ENCODE measurements at places on chromosomes 12 and 14.
A peak's percentile ranks its signal among the peaks of the same experiment; 100 is the strongest.

DNA sequence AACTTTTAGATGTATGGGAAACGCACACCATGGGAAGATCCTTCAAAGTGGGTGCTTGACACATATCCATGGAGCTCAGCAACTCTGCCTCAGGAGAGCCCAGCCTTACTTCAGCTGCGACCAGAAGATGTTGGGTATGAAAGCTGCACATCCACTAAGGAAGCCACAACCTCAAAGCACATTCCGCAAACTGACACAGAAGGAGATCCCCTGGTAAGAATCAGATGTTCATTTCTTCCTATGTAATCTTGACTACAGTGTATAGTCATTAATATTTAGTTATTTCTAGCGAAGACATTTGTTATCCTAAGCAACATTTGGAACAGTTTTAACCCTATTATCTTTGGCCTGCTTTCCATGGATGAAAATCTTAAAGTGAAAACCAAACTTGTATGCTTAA is 374.2 kb downstream of the NAV3 start:
- DNase-seq, result no peak

DNA sequence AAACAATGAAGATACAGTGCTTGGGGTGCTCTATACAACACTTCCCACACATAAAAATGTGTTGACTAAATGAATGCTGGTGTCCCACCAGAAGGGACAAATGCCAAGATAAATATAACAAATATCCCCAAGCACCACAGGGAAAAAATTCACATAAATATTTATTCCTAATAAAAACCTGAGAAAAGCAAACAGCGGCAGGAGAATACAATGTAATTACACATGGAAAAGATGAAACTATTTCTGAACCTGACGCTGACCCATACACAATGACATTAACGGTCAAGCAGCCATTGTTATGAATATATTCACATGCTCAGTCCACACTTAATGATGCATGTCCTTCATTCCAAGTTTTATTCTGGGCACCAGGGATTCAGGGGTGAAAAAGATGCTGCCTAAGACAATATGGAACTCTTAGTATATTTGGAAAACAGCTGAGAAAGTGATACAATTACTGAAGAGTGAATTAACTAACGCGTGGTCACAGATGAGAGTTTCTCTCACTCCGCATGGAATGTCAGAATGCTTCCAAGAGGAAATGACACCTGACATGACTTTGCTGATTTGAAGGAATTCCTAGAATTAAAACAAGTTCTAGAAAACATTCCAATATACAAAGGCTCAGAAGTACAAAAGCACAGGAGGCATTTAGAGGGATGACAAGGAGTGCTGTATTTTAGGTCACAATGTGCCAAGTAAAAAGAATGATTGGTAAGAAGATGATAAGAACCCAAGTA is 27.9 kb upstream of the PTPRR start:
- no peak for DNase-seq

- no peak for DNase-seq
These were observed 45.2 kb downstream of the MAP1LC3B2 start for GRCh38 chr12:116604178-116604895.

DNA sequence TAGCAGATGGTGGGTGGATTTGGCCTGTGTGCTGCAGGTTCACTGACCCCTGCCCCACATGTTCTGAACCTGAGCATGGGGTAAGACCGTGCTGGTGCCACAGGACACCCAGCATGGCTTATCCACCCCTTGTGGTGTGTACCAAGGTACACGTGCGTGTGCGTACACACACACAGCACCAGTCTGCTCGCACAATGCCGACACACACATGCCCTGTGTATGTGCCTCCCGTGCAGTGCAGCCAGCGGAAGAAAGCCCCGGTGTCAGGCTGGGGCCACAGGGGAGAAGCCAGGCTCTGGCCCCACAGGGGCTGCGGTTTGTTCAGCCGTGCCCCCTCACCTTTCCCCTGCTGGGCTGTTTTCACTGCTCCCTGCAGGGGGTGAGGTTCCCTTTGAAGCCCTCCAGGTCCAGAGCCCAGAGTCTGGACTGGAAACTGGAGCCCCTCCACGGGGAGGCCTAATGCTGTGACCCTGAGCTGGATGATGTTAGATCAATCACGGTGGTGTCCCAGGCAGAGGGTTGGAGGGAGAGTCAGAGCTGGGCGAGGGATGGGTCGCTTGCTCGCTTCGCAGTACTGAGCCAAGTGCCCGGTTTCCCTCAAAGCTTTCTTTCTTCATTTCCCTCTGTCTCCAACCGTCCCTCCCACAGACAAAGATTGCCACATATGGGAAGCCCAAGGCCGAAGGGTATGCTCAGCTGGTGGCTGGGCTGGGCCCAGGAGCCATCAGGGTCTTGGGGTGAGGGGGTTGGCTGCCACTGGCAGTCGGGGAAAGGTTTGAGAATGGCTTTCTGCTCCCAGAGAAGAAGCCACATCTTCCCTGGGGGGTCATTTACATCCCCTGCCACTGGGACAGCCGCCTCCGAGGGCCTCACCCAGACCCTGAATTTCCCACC is 6.2 kb downstream of the DTX1 start:
- no peak for DNase-seq

DNA sequence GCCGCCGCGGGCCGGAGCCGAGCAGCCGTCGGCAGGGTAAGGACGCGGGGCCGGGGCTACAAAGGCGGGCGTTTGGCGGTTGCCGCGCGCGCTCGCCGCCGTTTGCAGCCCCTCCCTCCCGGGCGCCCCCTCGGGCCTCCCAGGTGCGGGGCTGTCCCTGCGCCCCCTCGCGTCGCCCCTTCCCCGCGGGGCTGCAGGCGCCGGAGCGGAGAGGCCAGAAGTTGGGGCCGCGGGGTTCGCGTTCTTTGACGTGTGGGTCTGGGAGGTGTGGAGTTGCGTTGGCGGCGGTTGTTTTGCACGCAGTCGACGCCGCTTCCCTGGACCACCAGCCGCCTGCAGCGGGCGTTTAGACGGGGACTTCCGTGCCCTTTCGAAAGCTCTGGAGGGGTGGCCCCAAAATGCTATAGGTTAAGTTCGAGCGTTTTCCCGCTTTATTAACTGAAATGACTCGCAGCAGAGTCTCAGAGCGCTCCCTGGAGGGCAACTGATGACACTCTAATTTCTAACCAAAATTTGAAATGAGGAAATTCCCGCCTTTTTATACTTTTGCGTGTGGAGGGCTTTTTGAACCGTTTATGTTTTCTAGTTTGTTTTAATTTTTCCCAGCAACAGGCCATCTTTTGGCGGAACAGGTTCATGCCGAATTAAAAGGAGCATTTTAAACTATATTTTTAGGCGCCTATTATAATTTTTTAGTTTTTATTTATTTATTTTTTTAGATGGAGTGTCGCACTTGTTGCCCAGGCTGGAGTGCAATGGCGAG is 902 bp downstream of the TMPO start:
- peak; percentile 52 for DNase-seq

GRCh38 chr12:22399464-22400180 is 65.1 kb upstream of the ST8SIA1 start:
- no peak for DNase-seq

DNA sequence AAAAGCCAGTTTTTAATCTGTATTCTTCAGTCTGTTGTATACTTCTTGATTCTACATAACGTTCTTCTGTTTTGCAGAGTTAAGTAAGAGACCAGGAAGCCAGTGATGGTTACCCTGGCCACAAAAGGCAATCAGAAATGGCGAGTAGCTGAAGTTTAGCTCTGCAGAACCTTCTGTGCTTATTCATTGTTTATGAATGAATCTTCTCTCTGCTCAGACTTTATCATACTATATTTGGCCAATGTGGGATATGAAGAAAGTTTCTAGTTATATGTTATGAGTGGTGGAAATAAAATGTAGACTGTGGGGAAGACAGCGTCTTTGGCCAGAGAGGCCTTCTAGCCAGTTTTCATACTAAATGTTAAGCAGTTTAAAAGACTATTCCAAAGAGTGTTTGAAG is 249.9 kb upstream of the RGS6 start:
- DNase-seq, result no peak

DNA sequence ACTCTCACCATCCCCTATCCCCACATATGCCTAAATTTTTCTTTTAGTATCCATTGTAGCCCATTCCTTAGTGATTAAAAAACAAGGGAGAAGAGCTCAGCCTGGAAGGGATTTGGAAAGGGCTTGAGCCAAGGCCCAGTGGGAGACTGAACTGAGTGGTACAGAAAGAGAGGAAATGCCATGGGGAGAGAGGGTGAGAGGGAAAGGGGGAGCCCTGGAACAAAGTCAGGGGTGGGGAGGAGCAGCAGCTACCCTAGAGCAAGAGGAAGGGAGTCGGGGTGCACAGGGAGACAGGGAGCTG is 2.6 kb upstream of the ATN1 start:
- no peak for DNase-seq

- DNase-seq, result no peak
These were observed 8.5 kb upstream of the HSP90AA1 start for GRCh38 chr14:102095231-102095870.

DNA sequence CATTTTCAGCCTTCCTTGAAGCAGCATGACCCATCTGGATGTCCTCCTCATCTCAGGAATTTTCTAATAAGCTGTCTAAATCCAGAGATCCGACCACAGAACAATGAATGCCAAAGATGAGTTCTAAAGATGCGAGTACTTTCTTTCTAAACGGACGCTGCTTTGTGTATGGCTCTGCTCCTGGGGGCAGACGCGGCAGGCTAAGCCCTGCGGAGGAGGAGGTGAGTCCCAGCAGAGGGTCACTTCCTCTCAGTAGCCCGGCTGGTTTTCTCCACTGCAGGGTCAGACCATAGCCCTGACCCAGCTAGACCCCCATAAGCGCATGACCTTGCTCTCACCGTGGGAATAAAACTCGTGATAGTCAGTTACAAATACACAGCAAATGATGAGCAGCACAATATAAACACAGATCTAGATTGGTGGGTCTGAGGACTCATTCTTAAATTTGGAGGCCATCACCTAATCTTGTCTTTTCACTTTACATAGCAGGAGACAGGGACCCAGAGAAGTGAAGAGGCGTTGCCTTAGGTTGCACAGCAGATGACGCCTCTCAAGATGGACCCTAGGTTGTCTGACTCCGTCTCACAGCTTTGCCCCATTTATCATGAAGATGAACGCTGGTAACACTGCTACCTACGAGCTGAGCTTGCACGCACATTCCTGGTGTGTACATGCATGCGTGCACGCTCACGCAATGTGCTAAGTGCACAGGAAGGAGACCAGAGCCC is 16.6 kb downstream of the SSH1 start:
- no peak for DNase-seq

DNA sequence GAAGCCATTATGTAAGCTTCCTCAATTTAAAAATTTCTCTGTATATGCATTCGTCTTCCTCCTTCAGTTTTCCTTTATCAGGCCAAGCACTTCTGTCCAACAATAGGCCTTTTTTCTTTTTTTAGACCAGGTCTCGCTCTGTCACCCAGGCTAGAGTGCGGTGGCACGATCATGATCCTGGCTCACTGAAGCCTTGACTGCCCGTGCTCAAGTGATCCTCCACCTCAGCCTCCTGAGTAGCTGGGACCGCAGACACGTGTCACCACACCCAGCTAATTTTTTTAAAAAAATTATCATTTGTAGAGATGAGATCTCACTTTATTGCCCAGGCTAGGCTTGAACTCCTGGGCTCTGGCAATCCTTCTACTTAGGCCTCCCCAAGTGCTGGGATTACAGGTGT is 25.8 kb downstream of the TAOK3 start:
- no peak for DNase-seq

GRCh38 chr12:95577820-95578219 is 26.5 kb upstream of the USP44 start:
- DNase-seq, result no peak

DNA sequence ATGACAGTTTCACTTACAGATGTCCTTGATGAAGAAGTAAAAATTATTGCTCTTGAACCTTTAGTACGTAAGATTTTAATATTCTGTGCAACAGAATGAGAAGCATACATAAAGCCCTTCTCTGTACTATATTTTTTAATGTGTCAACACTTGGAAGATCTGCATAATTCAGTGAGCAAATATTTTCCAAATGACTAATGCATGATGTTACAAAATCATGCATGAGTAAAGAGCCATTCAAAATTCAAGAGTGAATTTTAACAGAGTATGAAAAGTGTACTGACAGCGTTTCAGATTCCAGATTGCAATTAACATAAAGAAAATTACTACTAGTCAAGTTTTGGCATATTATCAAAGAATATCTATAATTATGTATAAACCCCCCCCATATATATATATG is 101.4 kb upstream of the BBS10 start:
- DNase-seq, result no peak

DNA sequence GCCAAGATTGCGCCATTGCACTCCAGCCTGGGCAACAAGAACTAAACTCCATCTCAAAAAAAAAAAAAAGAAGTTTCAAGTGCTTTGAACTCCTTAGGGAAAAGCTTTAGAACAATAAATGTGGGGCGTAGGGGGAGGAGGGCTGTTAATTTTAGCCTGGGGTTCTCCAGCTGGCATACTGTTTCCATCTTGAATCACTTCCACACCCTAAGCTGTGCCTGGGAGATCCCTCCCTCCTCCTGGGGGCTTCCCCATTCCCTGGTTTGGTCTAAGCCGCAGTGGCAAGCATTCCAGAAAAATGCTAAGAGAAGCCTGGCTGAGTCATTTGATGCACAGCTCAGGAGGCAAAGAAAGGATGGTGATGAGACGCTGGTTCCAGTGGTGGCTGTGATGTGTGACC is 2.3 kb upstream of the ZNF384 start:
- no peak for DNase-seq

DNA sequence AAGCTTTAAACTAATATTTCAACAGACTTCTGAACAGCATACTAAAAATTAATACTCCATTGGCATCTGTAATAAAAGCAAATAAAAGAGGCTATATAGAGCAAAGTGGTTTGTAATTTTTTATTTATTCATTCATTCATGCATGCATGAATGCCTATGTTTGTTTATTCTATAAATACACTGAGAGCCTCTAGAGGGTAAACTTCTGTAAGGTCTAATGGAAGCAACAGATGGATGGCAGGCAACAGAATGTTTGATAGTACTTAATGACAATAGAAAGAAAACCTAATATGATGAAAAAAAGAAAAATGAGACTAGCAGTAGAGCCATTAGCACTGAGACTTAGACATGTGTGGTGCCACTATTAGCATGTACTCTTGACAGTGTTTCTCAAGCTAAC is 253.1 kb downstream of the CCDC91 start:
- no peak for DNase-seq

DNA sequence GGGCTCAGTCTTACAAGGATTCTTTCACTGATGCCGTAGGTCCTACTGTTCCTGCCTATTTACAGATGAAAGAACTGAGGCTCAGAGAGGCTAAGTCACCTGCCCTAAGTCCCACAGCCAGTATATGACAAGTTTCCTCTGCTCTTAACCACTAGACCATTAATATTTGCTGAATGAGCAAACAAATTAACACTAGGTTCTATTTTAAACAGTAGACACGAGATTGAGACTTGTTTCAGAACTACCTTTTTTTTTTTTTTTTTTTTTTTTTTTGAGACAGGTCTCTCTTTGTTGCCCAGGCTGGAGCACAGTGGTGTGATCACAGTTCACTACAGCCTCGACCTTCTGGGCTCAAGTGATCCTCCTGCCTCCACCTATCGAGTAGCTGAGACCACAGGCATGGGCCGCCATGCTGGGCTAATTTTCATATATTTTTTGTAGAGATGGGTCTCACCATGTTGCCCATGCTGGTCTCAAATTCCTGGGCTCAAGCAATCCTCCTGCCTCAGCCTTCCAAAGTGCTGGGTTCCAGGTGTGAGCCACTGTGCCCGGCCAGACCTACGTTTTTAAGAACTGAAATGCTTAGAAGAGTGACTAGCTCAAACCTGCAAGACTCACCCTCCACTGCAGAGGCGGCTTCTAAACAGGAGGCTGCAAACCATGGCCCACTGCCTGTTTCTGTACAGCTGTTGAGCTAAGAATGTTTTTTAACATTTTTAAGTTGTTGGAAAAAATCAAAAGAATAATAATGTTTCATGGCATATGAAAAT is 12.9 kb downstream of the SYNE3 start:
- DNase-seq, result no peak
